ENCODE measurements at places on chromosomes 4 and X. TPM values are rescaled to one million over a fixed set of nuclear protein-coding genes. Genes with fewer than 3 reads are reported as not detected.

- DNase-seq = no peak
Observed at GRCh38 chr4:55330241-55330640, 15.8 kb upstream of the SRD5A3 start.

- no peak for DNase-seq
Observed at GRCh38 chr4:16824278-16824806, 74.1 kb downstream of the LDB2 start.

DNA sequence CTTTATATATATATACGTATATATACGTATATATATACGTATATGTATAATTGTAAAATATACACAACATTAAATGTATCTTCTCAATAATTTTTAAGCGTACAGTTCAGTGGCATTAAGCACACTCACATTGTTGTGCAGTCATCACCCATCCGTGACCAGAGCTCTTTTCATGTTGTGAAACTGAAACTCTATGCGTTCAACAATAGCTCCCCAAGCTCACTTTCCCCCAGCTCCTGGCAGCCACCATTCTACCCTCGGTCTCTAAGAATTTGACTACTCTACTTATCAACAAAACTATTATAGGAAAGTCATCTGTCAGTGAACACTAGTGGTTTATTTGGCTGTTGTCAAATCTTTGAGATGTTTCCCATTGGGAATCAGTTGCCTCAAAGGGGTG lies 621.8 kb upstream of the GALNT7 start:
- DNase-seq = no peak

DNA sequence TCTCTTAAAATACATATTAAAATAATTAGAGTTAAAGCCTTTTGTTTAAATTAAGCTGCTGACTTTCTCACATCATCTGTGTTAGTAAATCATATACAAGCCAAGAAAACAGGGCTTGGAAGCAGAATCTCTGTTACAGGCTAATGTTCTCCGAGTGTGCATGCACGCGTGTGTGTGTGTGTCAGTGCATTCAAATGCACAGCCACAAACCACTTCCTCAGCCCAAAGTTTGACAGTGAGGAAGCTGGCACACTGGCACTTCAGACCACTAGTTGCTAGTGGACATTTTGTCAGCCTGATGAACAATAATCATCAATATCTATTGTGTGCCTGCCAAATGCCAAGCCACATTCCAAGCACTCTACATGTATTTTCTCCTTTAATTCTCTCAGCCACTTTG lies 5.6 kb downstream of the MAOB start:
- no peak for DNase-seq

PCSK1N gene
- total RNA-seq = 62.5 TPM

NUP62CL gene
- 34.4 TPM for total RNA-seq
